ENCODE measurements at places on chromosomes 12 and 14.

GRCh38 chr14:78088916-78089315, 81.3 kb upstream of the NRXN3 start:
- no peak for DNase-seq

DNA sequence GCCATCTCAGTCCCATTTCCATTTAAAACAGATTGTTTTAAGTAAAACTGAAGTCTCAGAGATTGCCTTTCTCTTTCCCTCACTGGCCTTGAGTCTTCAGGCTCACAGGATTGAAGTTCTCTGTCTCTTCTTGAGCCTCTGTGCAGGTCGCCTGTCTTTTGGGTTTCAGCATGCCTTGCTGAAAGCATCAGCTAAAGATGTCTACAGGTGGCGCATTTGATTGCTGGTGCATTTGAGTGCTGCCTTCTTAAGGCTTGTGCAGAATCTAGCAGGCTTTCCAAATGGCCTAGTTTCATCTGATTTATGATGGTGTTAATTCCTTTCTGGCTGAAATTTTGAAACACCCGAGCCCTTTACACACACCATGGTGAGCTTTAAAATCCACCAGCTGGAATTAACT, 1062.2 kb upstream of the FBXO33 start:
- DNase-seq, result no peak

- DNase-seq, result no peak
Observed at GRCh38 chr14:29042551-29042950, 276.0 kb downstream of the FOXG1 start.

DNA sequence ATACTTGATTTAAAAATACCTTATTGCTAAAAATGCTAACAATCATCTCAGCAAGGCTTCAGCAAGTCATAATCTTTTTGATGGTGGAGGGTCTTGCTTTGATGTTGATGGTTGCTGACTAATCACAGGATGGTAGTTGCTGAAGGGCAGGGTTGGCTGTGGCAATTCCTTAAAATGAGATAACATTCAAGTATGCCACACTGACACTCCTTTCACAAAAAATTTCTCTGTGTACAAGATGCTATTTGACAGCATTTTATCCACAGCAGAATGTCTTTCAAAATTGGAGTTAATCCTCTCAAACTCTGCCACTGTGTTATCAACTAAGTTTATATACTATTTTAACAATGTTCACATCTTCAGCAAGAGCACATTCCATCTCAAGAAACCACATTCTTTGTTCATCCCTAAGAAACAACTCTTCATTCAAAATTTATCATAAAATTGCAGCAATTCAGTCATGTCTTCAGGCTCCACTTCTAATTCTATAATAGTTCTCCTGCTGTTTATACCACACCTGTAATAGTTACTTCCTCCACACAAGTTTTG, 16.1 kb downstream of the SCAF11 start:
- no peak for DNase-seq

- no peak for DNase-seq
Observed at GRCh38 chr14:64966976-64967375, 5.2 kb downstream of the RAB15 start.

GRCh38 chr12:132620899-132621656, 2.5 kb downstream of the P2RX2 start:
- no peak for DNase-seq

DNA sequence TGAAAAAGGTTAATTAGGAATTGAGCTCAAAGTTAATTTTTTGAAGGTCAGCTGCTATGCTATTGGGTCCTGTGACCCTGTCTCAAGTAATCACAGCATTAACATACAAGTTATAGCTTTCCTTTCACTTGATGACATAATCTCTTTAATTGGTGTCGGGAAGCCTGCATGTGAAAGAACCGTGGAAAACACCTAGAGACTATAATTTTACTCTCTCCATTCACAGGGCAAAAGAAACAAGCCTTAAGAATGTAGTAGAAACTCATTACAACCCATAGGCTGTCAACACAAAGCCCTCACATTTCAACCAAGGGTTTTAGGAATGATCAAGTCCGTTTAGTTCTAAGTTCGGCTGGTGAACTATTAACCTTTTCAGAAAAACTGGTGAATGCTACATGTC, 104.4 kb downstream of the PPM1A start:
- no peak for DNase-seq

DNA sequence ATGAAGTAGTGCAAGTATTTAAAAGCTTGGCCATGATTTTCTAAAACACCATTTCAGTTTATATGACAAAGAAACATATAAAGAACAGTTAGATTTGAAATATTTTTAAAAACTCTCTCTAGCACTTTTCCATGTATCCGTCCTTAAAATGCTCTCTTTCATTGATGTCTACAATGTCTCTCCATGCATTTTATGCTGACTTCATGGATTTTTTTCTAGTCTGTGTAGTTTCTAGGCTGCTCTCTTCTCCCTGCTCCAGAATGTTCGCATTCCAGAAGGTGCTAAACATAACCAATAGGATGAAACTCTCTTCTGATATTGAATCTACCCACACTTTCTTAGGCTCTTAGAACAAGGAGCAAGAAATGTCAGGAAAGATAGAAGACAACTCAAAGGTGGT, 124.8 kb downstream of the PLCZ1 start:
- DNase-seq, result no peak
